ENCODE measurements at places on chromosomes 7 and 10.

DNA sequence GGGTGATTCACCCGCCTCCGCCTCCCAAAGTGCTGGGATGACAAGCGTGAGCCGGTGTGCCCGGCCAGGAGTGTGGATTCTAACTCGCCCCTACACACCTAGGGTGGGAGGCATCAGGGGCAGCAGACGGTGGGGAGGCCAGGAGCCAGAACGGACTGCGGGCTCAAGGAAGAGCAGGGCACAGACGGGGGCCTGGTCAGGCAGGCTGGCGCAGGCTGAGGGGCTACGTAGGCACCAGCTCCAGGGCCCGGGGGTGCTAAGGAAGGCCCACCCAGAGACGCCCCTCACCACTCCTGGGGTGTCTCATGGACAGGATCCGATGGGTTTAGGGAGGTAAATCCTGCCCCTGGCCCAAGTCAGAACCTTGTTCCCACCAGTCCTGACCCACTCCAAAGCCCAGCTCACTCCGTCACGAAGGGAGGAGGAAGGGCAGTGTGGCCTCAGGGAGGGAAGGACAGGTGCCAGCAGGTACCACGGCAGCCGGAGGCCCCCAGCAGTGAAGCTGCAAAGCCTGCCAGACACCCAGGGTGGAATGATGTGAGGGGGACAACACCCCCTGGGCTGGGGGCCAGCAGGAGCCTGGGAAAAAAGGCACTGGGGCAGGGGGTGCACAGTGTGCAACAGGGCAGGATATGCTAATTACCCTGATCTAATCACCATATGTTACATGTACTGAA lies 251.4 kb downstream of the MAD1L1 start:
- DNase-seq, result peak; percentile 39
- no peaks in the 10 kb centered on the region for H3K27me3 ChIP-seq
- H3K4me3 ChIP-seq, result no peak overlapping the region
- no peaks in the 10 kb centered on the region for H3K4me1 ChIP-seq

DNA sequence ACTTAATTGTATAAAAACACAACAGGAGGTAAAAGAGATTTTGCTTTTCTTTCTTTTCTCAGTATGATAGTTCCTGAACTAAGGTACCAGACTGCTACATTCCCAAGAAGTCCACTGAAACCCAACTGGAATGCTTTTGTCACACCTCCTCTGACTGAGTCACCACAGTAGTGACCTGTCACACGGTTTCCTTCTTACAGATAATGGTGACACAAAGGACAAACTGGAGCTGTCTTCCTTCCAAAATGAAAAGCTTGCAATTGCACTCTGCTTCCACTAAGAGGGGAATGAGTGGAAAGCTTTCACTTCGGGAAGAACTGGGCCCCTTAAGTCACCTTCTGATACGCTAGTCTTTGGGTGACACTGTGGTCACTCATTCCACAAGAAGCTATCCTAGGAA lies 122.2 kb downstream of the KMT2E start:
- no peaks in the 10 kb centered on the region for H3K36me3 ChIP-seq
- H3K27me3 ChIP-seq, result no peaks in the 10 kb centered on the region
- H3K4me3 ChIP-seq, result no peak overlapping the region
- peaks cover 7% of the 10 kb centered on the region for H3K4me1 ChIP-seq
- H3K27ac ChIP-seq, result no peak overlapping the region

DNA sequence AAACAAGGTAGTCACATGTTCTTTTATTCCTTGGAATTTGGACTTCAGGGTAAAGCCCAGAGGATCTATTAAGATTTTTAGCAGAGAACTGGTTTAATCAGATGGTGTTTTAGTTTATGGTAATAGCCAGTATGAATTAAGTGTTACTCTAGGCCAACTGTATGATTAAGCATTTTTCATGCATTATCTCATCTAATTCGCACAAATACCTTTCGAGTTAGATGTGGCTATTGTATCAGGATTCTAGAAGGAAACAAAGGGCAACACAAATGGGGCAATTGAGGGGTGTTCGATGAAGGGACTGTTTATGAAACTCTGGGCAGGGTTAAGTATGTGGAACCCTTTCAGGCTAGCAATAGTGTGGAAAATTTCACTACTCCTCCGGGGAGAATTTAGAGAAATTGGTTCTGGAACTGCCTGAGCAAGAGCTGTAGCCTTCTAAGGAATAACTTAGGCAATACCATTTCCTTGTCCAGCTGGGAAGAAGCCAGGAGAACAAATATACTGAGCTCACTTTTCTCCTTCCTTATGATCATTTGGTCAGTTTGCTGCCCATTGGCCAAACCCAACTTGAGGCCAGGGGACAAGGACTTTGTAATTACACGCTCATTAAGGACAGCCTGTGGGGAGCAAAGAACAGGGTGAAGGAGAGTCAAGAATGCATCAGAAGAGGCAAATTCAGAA lies 319.0 kb upstream of the FZD1 start:
- no peaks in the 10 kb centered on the region for H3K36me3 ChIP-seq
- no peak overlapping the region for H3K4me3 ChIP-seq
- no peak for DNase-seq
- no peaks in the 10 kb centered on the region for H3K4me1 ChIP-seq

DNA sequence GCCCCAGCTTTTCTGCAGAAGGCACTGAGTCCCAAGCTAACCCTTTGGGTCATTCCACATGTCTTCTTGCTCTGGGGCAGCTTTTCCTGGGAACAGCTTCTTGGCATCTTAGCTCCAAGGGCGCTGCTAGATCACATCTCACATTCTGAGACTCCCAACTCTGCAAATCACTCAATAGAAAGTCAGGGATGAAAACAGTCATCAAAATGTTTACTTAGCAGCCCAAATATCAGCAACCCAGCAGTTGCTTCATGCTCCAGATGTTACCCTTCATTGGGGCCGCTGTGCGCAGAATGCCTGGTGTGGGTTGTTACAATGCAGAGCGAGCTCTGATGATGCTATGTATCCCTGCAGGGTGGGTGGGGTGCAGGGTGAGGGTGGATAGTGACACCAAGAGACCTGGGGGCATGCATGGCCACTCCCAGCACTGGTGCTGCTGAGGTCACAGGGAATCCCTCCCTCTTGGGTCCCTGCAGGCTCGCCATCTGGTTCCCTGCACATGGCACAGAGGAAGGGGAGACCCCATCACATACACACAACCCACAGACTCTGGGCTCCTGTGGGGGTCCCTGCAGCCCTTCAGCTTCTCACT lies 19.0 kb downstream of the WDFY4 start:
- H3K4me3 ChIP-seq, result no peak overlapping the region
- no peaks in the 10 kb centered on the region for H3K36me3 ChIP-seq
- H3K4me1 ChIP-seq, result no peaks in the 10 kb centered on the region
- DNase-seq, result no peak

DNA sequence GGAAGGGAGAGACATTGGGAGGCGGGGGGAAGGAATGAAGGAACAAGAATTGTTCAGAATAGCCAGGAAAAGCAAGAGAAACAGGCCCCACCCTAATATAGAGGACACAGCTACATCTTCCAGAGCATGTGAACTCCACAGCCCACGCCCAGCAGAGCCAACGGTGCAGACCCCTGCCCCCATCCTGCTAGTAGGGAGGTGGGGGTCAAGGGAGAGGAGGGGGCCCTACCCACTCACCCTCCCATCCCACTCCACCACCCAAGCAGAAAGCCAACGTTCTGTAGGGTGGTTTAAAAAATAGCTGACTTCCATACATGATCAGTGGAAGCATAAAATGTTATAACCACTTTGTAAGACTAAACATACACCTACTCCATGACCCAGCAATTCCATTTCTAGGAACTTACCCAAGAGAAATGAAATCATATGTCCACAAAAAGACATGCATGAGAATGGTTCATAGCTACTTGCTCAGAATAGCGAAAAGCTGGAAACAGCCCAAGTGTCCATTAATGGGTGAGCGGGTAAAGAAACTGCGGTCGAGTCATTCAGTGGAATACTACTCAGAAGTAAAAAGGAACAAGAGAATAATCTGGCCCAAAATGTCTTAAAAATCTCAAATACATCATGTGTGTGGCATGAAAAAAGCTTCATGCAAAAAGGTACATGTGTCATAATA lies 31.8 kb downstream of the CTBP2 start:
- H3K4me3 ChIP-seq, result no peak overlapping the region
- H3K4me1 ChIP-seq, result no peaks in the 10 kb centered on the region
- H3K27ac ChIP-seq, result no peak overlapping the region
- no peaks in the 10 kb centered on the region for H3K27me3 ChIP-seq
